GM13977 (cell line): ENCODE measurements at places on chromosomes 5 and 9.

- peak; percentile 78 for DNase-seq
Observed at GRCh38 chr5:10562201-10563109, 1.4 kb upstream of the ANKRD33B start.

GRCh38 chr9:72210522-72210921 lies 61.3 kb downstream of the GDA start:
- no peak for DNase-seq

DNA sequence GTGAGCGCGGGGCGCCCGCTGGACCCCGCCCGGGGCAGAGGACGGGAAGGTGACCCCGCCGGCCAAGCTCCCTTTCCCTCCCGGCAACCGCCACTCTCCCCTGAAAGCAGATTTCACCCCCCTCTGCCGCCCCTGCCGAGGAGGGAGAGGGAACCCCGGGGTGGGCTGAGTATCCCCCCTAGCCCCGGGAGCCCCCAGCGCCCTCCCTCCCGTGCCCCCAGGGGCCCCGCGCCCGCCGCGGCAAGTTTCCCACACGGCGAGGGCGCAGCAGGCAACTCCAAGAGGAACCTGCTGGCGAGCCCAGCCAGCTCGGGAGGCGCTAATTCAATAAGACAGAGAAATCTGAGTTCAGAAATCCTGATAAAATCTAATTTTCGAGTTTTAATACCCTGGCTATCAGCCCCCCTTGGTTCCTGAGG lies 1.6 kb downstream of the NTNG2 start:
- no peak for DNase-seq

- peak; percentile 41 for DNase-seq
Observed at GRCh38 chr9:38707885-38708637, 11.9 kb downstream of the FAM240B start.

DNA sequence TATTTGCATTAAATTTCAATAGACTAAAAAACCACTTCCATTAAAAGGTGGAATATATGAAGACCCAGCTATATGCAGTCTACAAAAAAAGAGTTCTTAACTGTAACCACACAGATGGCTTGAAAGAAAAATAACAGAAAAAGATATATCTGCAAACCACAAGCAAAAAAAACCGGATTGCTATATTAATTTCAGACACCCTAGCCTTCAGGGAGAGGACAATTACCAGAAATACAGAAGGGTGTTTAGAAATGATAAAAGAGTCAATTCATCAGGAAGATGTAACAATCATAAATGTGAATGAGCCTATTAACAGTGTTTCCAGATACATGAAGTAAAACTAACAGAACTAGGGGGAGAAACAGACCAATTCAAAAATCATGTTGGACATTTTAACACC lies 56.9 kb upstream of the SMIM23 start:
- no peak for DNase-seq

GRCh38 chr9:130321539-130321938 lies 56.0 kb downstream of the HMCN2 start:
- DNase-seq: no peak

DNA sequence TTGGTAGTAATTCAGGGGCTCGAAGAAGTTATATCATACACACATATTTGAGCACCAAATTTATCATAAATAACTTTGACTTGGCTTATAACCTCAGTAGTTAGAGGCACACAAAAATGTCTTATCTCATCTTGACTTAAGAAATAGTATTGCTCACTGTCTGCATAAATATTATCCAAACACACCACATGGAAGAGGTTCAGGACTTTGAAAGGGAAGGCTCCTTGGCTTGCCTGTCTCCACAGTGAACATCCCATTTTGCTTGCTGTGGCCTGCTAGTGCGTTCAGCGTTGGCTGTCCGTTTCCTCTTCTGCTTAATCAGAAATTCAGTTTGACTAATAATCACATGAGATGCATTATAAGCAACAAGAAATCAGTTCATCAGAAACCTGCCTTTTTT lies 13.9 kb downstream of the GRXCR2 start:
- DNase-seq: no peak
